Stimulated activated CD8-positive, alpha-beta memory T cell treated with anti-CD3 and anti-CD28 coated beads, Interleukin-15, amount 100 ng/mL, for 24 hours (primary cell): ENCODE measurements at places on chromosomes 2 and 18.

- DNase-seq, result no peak
These were observed 5.2 kb upstream of the ARID5A start for GRCh38 chr2:96531366-96531765.

DNA sequence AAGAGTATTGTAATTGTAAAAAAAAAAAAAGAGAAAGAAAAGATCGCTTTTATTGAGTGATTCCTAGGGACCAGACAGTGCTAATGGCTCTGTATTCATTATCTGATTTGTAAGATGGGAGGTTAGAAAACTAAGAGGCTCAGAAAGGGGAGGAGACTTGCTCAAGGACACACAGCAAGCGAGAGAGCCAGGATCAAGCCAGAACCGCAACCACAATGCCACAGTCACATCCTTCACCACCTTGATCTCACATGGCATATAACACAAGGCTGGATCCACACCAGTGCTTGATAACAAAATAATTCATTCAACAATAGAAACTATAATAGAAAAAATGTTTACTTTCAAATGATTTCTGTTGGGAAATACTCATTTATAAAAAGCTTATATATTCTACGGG is 37.5 kb downstream of the TFCP2L1 start:
- DNase-seq, result no peak

GRCh38 chr18:57970356-57971095 is 73.5 kb upstream of the NEDD4L start:
- DNase-seq, result no peak

DNA sequence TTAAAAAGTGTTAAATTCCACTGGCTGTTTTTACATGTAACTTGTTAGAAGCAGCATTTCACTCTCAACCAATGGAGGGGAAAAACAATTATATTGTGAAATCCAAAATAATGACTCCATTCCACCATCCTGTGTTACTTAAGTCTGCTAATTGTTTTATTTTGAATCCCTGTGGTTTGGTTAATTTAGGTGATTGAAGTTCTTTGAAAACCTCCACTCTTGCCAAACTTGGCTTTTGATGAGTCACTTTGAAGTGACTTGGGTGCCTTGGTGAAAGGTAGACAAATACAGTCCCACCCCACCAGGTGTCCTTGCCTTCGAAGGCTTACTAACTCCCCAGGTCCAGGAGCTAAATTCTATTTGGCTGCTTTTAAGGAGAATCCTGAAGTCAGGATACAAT is 1303.8 kb upstream of the NRXN1 start:
- DNase-seq, result no peak

- no peak for DNase-seq
These were observed 81.7 kb downstream of the FEZ2 start for GRCh38 chr2:36516136-36516870.

- no peak for DNase-seq
These were observed 85.4 kb upstream of the HS6ST1 start for GRCh38 chr2:128403814-128404708.

DNA sequence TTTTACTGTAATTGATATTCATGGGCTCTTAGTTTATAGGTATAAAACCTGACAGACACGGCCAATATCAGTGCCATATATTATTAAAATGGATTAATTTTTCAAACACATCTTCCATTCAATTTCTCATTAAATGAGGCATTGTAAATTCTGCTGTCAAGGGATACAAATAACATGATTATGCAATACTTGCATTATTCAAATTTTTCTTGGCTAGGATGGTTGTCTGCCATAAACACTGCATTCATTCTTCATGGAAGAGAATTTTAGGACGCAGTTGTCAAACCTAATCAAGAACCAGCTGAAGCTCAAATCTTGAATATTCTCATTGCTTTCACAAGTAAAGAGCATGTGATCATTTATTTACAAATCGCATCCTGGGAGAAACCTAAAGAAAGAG is 255.6 kb downstream of the RDH14 start:
- no peak for DNase-seq

GRCh38 chr18:63181706-63182309 is 137.8 kb downstream of the BCL2 start:
- no peak for DNase-seq

DNA sequence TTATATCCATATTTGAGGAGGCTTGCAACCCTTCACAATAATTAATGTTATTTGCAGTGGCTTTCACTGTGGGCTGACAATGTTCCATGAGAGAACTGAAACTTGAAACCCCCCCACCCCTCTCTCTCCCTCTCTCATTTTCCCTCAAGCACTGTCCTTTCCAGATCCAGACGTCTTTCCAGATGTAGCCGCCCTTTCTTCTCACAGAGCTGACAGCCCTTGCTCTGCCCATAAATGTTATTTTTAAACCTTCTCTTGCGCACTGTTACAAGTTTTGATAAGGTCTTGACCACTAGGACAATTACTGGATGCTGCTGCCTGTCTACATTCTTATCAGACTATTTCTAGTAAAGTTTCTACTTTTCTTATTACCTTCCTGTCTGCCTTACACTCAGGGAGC is 91.4 kb upstream of the LINC00305 start:
- DNase-seq, result no peak

DNA sequence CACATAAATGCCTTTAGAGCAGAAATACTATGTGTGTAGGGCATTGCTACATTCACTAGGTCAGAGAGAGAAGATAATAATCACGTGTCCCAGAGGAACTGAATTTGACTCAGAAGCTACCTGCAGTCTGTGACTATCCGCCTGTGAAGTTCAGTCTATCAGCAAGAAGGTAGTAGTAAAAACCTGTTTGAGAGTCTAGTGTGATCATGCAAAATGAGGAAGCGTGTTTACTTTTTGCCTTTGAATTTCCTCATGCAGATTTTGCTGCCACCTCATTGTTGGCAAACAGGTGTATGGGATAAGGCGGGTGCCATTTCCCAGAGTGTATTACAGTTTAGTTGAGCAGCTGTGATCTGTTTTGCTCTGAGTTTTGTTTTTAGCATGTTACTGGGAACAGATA is 403.9 kb upstream of the FANCL start:
- DNase-seq, result no peak
